ENCODE measurements at places on chromosomes 7 and 10. TPM values are rescaled to one million over a fixed set of nuclear protein-coding genes. Genes with fewer than 3 reads are reported as not detected.

GRCh38 chr7:11833431-11833830 is 1.4 kb upstream of the THSD7A start:
- DNase-seq = no peak

DNA sequence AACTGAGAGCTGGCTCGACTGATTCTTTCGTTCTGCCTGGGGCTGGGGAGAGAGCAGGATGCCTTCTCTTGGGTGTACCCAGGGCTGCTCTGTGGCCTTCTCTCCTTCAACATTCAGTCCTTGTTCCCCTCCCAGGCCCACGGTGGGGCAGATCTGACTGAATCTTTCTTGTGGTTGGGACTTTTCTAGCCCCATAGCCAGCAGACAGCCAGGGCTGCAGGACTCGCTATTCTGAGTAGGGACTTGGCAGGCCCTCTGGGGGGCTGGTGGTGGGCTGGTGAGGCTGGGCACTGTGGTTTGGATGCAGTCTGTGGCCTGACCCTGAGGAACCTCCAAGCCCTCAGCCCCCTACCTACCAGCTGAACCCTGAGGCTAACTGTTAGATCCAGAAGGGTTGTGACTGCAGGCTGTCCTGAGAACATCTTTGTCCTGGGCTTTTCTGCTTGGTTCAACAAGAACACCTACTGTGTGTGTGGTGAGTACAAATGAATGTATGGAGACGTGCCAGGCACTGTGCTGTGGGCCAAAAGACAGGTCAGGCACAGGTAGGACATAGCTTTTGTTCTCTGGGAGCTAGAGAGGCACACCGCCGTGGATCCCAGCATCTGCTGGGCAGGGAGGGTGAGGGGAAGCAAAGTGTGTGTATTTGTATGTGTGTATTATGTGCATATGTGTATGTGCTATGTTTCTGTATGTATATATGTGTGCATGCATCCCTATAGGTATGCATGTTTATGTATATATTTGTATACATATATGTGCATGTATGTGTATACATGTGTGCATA is 2.1 kb upstream of the PALD1 start:
- DNase-seq = no peak

DNA sequence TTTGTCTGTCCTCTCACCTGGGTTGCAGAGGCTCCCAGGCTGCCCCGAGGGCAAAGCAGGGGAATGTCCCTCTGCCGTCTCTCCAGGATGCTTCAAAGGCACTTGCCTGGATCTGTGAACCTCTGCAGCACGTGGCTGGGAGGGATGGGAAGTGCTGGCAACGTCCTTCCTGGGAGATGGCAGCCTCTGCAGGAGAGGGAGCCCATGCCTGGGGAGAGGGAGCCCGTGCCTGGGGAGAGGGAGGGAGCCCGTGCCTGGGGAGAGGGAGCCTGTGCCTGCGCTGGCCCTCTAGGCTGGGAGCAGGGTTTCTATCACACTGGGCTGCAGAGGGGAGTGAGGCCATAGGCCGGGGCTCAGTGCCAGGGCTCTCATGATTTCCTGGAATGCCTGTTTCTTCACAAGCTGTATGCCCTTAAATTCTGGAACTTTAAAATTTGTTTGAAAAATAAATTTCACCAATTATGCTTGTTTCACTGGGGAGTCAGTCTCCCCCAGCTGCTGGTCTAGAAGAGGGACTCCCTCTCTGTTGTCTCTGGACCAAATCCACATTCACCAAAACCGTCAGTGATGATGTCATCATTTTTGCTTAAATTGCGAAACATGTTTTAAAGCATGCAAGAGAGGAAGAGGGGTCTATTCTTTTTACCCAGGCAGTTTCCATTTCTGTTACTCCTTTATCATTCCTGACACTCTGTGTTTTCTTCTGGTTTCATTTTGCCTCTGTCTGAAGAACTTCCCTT is 135.7 kb downstream of the DNAJB6 start:
- no peak for DNase-seq

- no peak for DNase-seq
Measured at GRCh38 chr10:110600487-110601101, 33.1 kb downstream of the SMC3 start.

DNA sequence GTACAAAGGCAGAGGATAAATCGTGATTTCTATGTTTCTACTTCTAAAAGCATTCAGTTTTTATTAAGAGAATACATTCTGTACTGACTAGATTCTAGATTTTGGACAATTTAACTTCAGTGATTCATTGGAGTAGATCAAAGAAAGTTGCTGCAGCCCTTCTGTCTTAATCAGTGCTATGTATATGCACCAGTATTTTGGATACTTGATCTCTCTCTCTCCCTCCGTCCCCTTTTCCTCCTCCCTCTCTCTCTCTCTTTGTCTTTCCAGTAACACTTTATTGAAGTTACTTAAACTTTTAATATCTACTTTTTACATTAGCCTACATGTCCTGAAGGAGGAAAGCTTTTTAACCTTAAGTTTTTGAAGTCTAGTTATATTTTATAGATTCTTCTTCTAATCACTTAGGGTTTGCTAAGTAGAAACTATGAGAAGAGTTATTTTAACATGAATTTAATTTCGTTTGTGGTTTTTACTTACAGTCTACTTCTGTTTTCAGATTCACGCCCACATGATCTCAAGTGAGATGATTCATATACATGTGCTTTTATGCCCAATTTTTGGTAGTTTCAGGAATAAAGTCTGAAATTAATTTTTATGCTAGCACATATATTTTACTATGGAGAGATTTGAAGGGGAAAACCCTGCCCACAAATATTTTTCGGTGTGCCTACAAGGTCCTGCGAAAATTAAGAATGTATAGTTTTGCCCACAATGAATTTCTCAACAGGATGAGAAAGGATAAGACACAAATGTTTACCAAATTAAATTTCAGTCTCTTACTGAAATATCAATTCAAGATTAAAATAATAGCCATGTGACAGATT is 9.1 kb downstream of the MDFIC start:
- no peak for DNase-seq

DNA sequence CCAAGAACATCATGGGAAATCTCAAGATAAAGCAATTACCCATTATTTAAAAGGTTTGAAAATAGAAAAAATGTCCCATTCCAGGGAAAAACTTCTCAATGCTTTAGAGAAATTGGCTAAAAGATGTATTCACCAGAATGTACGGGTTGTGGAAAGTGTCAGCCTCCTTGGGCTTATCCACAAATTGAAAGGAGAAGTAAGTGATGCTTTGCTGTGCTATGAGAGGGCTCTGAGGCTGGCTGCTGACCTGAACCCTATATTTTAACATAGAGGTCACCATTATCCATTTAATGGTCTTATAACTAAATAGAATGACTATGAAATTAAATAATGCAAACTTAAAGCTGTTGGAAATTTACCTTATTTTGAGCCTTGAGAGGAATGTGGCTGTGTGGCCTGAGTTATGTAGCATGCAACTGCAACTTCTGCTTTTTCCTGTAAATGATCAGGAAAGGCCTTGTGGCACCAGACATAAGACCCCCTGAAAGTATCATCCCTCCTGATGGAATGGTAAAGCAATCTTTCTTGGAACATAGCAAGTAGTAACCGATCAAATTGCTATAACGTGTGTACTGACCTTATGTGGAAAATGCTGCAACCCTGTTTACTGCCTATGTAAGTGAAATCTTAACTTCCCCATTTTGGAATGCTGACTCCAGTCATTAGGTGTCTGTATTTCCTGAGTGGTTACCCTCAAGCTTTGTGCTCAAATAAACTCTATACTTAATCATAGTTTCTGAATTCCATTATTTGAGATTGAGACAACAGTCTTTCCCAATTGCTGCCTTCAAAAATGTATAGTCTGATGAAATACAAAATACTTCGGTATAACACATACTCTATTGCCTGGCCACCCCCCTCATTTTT is 6.9 kb downstream of the IFIT1B start:
- DNase-seq = no peak

- DNase-seq = no peak
Measured at GRCh38 chr7:64314566-64314965, 805 bp downstream of the ZNF736 start.

The CARD11 gene
- total RNA-seq = 0.42 TPM

The CRTAC1 gene
- total RNA-seq = 1.9 TPM

Data from heart right ventricle (tissue), 16 donors.